ENCODE measurements at places on chromosomes 3 and 15.

DNA sequence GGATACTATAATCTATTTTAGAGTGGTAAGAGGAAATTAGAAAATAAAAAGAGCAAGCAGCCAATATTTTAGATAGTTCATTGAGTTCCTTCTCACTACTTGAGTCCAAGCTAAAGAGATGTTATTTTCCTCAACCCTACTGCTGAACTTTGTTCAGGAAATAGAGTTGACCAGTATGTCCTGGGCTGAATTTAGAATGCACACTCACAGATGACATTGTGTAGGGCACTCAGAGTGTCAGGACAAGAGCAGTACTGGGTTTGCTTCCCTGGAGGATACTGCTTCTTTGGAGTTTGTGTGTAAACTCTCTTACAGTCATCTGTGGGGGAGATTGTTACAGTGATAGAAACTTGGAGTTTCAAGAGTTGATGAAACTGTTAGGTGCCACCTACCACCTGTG is 80.0 kb upstream of the AGBL1 start:
- no peak for DNase-seq

- DNase-seq: no peak
Measured at GRCh38 chr3:120637851-120638559, 41.9 kb downstream of the NDUFB4 start.

DNA sequence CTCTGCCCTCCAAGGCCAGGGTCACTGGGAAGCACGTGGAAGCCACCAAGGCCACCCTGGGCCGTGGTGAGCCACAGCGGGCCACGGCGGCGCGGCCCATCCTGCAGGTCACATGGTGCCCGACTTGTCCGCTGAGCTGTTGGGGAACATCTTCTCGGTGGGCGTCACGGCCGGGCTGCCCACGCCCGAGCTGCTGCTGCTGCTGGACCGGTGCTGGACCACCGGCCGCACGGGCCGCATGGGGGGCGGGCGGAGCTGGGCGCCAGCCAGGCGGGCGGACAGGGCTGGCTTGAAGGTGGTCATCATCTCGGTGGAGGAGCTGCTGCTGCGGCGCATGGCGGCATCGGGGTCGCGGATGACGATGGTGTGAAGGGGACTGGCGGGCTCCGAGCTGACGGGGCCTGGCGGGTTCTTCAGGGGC is 22.1 kb upstream of the RAD18 start:
- DNase-seq: no peak

DNA sequence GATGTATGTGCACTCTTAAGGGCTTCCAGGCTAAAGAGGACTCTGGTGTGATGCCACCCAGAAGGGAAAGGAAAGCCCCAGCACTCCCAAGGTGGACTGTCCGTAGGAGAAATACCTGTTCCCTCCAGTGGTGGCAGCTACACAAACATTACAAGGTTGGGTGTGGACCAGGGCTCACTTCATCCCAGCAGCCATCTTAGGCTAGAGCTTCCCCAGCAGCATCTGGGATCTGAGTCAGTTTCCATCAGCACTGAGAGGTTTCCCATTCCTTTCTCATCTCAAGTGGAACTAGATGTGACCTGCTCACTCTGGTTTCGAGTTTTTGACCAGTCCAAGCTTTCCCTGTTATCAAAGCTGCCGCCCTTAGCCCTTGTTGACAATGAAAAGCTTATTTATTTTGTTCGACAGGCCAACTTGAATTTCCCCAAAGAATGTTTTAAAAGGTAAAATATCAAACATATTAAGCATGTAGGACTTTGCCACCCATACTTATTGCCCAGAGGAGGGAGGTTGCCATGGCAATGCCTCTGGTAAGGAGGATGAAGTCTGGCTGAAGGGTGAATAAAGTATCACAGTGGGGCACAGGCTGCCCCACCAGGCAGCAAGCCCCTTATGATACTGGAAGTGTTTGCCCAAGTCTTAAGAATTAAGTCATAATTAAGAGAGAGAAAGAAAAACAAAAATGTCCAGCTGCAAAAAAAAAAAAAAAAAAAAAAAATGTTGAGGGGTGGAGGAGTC is 28.9 kb downstream of the CLDN18 start:
- no peak for DNase-seq

DNA sequence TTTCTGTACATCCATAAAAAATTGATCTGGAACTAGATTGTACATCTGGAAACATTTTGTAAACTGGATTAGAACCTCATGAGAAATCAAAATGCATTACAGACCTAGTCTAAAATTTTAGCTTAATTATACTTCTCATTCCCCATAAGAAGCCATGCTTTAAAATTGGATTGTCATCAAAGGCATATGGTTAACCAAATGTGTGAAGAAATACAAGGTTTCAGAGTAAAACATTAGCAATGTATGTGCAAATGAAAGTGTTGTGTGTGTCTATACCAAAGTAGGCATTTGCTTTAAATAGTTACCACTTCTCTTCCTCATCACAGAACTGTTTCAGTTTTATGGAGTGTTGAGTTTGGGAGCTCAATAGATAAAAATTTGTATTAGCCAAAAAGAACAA is 968.7 kb downstream of the EPHA3 start:
- no peak for DNase-seq

DNA sequence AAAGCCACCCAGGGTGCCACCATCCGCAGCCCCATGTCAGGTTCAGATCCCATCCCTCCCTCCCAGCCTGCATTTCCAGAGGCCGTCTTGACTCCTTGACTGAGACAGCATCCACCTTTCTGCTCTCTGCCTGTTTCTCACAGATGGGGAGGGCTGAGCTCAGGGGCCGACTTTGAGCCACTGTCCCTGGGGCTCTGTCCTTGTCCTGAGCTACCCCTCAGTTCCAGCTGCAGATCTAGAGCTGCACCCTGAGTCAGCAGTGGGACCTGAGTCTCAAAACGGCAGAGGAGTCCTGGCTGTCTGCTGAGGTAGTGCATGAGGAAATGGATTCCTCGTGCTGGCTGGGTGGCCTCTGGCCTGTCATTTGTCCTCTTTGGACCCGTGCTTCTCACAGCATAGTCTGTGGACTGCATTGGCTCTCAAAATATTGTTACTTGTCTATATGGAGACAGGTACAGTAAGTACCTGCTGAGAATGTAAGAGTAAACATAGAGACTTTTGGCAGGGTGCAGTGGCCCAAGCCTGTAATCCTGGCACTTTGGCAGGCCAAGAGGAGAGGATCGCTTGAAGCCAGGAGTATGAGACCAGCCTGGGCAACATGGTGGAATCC is 22.3 kb downstream of the RPLP1 start:
- DNase-seq: no peak

GRCh38 chr3:32420126-32421038 is 28.7 kb downstream of the CMTM7 start:
- no peak for DNase-seq

DNA sequence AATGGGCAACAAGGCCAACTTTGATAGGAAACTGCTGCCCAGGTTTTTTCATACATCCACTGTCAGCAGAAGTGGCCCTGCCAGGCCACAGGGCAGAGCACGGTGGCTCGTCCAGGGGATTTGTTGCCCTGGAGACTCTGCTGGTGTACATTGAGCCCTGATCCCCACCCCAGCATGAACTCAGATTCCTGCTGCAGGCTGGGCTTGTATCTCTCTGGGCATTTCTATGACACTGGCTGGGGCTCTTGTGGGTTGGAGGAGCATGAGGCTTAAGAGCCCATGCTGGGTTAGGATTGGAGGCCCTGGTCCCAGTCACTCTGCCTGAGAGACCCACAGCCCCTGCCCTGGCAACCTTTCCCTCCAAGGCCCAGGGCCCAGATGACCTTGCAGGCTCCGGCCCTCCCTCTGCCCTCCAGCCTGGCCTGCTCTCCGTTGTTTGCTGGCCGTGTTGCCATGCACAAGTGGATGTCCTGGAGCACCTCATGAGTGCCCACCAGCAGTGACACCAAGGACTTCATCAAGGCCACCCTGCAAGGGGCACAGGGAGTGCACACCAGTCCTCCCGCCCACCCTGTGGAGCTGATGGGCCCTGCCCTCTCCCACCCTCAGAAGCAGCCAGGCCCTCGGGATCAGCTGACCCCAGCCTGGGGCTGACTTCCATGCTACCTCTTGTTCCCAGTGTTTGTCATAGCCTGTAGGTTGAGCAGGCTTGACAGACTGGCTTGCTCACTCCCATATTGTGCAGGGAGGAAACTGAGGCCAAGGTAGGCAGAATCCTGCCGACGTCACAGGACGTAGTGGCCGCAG is 58.2 kb downstream of the ZNF445 start:
- no peak for DNase-seq

- DNase-seq: no peak
Measured at GRCh38 chr15:43251871-43252250, 14.9 kb downstream of the TGM5 start.

GRCh38 chr3:177523872-177524438 is 326.7 kb upstream of the TBL1XR1 start:
- no peak for DNase-seq

DNA sequence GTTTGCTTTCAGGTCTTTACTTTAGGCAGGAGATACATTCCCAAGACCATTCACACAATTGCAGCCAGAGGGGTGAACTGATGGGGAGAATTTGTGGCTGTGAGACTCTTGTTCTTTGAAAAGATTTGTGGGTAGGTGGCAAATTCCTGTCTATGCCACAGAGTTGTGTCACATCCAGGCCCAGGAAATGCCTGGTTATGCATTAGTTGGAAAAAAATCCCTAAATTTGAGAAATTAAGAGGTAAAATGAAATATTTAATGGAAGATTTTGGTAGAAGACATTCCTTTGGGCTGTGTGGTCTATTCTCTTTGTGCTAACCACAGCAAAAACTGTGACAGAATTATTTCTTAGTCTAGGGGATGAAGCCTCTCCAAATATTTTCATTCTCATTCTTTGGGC is 28.8 kb downstream of the SAMMSON start:
- no peak for DNase-seq

DNA sequence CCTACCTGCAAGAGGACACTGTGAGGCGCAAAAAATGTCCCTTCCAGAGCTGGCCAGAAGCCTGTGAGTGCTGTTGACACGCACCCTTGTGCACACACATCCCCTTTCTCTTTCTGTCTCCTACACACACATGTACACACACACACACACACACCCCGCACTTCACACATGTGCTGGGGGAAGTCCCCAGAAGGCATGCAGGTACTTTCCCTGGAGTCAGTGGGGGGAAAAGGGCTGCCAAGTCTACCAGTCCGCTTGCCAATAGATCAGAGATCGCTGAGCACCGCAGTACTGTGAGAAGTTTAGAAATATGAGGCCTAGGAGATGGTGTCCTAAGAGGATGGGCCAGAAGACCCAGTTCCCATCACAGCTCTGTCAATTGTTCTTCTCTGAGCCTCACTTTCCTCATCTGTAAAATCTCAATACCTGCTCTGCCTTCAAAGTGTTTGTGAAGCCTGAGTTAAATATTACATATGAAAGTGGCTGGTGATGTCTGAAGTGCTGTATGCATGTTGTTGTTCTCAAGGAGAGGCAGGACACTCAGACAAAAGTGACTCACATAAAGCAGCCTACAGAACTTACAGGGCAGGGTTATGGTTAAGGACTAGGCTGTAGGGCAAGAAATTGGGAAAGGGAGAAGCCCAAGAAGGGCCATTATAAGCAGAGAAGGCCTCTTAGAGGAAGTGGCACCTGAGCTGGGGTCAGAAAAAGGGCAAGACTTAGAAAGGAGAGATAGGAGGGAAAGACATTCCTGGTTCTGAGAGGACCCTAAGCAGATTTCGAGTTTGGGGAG is 6.8 kb downstream of the IL17RE start:
- DNase-seq: peak; percentile 26

DNA sequence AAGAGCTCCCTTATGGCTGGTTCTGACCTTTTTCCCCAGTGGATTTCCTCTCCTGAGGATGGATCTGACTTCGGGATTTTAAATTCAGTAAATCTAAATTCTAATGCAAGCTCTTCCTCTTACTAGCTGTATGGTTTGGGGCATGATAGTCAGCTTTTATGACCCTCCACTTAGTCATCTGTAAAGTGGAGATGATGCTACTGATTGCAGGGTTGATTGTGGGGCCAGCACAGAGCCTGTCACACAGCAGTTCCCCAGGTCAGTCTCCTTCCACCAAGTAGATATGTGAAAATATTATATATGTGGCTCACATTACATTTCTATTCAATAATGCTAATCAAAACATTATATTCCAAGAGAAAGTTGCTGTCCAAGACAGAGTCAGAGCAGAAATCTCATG is 141.3 kb upstream of the UBE2E1 start:
- no peak for DNase-seq

- no peak for DNase-seq
Measured at GRCh38 chr15:26910715-26911114, 43.9 kb downstream of the GABRA5 start.

DNA sequence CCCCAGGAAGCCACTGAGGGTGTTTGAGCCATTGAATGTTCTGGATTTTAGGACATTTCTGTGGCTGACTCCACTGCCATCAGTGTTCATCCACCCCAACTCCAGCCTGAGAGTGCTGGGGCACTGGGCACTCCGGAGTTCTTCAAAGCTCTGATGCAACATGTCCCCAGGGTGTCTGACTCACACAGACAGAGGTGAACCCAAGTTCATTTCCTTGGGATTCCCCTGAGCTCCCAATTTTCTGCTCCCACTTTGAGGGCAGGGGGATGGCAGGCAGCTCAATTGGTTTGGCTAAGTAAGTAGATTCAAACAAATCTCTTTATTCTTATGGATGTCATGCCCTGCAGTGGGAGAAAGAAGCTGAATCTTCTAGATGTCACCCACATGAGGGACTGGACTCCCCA is 2.2 kb downstream of the STRA6 start:
- DNase-seq: no peak

DNA sequence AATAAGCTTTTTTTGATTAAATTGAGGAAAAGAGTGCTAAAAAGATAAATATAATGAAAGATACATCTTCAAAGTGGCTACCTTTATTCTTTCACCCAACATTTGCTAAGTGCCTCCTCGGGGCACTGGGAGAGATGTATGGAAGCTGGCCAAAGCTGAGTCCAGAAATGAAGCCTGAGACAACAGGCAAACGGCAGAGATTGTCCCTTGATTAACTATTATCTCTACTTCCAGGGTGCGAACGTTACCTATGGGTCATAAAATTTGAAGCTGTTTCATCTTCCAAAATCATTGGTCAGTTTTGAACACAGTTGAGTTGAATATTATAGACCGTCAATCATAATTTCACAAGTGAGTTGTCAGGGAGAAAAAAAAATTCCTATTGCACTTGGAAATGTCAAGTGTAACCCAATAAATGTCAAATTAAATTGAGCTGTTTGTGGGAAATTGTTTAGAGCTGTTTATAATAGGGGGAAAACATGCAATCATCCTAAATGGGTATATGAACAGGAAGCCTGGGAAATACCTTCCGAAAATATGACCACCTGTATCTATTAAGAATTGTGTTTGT is 73.9 kb downstream of the SUCLG2 start:
- DNase-seq: no peak

GRCh38 chr3:53493963-53494791 is at the start of gene CACNA1D:
CACNA1D (plus strand) TSS chr3:53494611; CDS start chr3:53495167, 556 bp downstream.
- DNase-seq: peak; percentile 37

DNA sequence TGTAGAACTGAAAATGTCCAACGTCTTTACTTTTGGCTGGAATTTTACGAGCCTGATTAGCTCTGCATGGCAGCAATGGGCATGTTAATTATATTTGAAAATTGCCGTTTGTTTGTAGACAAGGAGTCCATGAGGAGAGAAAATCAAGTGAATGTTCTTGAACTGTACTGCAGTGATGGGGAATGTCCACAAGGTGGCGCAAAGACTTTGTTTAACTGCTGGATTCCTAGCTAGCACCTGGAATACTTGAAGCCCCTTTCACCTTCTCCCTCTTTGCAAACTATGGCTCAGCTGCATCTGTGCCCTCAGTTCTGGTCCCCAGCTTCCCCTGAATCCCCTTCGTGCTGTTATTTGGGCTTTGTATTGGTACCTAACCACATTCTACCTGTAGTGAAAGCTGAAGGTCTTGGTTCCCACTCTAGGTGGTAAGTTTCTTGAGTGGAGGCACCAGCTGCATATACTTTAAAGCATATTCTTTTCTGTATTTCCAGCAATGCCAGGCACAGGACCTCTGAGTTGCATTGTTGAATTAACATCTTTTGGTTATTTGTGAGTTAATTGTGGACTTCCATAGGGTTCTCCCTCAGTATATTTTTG is 25.3 kb downstream of the EXOG start:
- DNase-seq: peak; percentile 45

Measured in stimulated activated CD4-positive, alpha-beta T cell treated with anti-CD3 and anti-CD28 coated beads, Interleukin-4, amount 100 ng/mL, for 4 hours (primary cell).